ENCODE measurements at places on chromosomes 13 and 19. TPM values are rescaled to one million over a fixed set of nuclear protein-coding genes. Genes with fewer than 3 reads are reported as not detected.

- H3K4me3 ChIP-seq: peak overlapping the region; percentile 99
- peak overlapping the region; percentile 99 for H3K27ac ChIP-seq
- no peaks in the 10 kb centered on the region for H3K27me3 ChIP-seq
These were observed 2.6 kb downstream of the POU2F2 start for GRCh38 chr19:42129399-42130253.

- no peaks in the 10 kb centered on the region for H3K27me3 ChIP-seq
- no peaks in the 10 kb centered on the region for H3K4me1 ChIP-seq
- no peak overlapping the region for H3K27ac ChIP-seq
- no peaks in the 10 kb centered on the region for H3K36me3 ChIP-seq
These were observed 160.1 kb upstream of the SOX1 start for GRCh38 chr13:111906816-111907215.

- no peaks in the 10 kb centered on the region for H3K27me3 ChIP-seq
- H3K4me1 ChIP-seq: peaks cover 15% of the 10 kb centered on the region
- no peaks in the 10 kb centered on the region for H3K36me3 ChIP-seq
- DNase-seq: no peak
These were observed 8.4 kb downstream of the GADD45B start for GRCh38 chr19:2484178-2484937.

KRTDAP gene
- not detected for polyA plus RNA-seq

FGF21 gene
- polyA plus RNA-seq: not detected
